DMS79 (cell line): ENCODE measurements at places on chromosomes 1 and 21.

DNA sequence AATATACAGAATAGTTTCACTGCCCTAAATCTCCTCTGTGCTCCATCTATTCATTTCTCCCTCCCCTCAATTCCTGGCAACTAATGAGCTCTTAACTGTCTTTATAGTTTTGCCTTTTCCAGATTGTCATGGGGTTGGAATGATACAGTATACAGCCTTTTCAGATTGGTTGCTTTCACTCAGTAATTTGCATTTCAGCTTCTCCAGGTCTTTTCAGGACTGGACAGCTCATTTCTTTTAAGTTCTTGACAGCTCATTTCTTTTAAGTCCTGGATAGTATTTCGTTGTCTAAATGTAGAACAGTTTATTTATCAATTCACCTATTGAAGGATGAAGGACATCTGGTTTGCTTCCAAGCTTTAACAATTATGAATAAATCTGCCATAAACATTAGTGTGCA, 22.6 kb downstream of the KRTAP21-3 start:
- DNase-seq, result no peak

- DNase-seq, result no peak
Measured at GRCh38 chr1:220341126-220341525, 68.9 kb upstream of the RAB3GAP2 start.

- peak; percentile 82 for DNase-seq
Measured at GRCh38 chr1:111882986-111883560, 106.4 kb downstream of the KCND3 start.

DNA sequence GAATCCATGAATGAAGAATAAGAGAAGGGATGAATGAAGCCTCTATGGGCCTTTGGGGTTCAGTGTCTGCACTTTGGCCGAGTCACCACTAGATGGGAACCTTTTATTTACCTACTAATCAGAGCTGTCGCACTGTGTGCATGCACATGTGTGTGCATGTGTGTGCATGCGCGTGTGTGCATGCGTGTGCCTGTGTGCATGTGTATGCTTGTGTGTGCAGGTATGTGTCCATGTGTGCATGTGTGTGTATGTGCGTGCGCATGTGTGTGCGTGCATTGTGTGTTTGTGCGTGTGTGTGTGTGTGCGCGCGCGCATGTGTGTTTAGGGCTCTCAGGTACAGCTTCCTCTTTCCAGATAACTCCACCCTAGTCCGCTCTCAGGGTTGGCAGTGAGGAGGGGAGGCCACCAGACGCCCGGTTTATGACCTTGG, 20.4 kb upstream of the UBXN10 start:
- DNase-seq, result no peak

GRCh38 chr1:217946511-217946910, 315.4 kb downstream of the SPATA17 start:
- no peak for DNase-seq

- DNase-seq, result no peak
Measured at GRCh38 chr1:28437924-28438699, 67.7 kb upstream of the RCC1 start.

- no peak for DNase-seq
Measured at GRCh38 chr1:165287781-165288180, 68.7 kb downstream of the LMX1A start.

DNA sequence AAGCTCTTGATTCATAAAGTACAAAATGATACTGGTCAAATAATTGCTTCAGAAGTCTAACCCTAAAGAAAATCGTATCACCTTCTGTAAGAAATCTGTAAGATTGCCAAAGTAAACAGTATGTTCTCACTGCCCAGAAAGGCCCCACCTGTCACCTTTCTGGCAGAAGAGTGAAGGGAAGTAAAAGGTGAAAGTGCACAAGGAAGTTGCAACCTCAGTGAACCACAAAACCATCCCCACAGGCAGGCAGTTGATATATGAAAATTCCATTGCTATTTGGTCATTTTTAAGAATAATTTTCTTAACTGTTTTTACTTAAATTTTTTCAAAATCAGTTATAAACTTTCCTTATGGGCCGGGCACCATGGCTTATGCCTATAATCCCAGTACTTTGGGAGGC, 48.5 kb upstream of the FBXO28 start:
- no peak for DNase-seq

DNA sequence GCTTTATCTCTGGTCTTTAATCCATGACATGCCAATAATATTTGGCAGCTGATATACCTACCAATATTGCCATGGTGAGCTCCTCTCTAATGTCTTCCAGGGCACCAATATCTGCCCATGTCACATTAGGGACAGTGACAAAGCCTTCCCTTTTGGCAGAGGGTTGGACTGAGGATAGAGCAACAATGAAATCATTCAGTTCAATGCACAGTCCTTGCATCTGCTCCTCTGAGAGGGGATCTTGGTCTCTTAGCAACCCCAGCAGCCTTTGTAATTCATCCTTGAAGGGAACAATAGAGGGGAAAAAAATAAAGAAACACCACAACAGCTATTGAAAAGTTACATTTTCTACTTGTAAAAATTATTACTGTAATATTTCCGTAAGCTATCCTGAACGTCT, 42.3 kb downstream of the NVL start:
- peak; percentile 37 for DNase-seq

- DNase-seq, result no peak
Measured at GRCh38 chr1:235050911-235051360, 77.7 kb downstream of the TOMM20 start.

GRCh38 chr21:40881767-40882166, 34.8 kb upstream of the DSCAM start:
- DNase-seq, result no peak

DNA sequence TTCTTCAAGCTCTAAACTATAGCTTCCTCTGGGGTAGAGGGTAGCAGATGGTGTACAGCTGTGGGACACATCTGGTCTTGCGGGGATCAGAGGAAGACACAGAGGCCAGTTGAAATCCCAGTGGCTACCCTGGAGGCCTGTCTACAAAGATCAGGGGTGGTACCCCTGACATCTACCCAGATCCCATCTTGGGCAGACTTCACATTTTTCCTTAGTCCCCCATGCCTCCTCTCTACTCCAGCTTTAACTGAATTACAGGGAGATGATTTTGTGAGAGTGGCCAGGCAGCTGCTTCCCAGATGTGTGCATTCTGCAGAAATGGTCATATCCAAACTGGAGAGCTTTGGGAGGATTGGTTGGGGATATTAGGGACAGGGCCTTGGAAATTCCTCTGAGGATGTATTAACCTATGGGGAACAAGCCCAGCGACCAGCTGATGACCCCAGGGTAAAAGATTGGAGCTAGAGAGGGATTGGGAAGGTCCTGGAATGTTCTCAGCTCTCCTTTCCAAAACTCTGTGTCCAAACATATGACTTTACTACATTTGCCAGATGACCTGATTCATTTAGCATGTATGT, 9.6 kb upstream of the CD34 start:
- no peak for DNase-seq

- DNase-seq, result no peak
Measured at GRCh38 chr1:207977876-207978275, 67.0 kb upstream of the CD34 start.

DNA sequence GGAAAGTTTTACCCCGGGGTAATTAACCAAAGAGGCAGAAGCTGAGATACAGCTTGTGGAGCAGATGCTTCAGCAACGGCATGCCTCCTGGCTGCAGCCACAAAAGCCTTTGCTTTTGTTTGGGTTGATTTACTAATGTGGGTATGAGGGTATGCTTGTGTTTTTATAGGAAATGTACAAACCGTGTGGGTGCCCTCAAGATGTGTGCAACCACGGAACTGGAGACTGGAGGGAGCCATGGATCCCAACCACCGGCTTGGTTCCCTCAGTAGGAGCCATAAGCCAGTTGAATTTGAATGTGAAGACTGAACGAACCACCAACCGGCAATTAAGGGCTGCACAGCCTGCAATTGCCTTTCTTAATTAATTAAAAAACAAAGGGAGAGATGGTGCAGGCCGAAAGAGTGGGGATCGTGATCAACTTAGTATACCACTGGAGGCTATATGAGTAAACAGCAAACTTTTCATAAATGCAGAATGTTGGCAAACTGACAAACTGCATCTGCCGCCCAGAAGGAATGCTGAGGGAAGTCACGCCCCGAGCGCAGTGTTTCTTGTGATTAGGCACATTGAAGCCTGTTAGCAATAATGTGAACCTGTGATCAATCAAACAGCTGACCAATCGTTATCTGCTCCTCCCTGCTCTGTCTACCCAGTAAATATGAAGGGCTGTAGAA, 104.1 kb downstream of the DISP1 start:
- DNase-seq, result no peak

- DNase-seq, result no peak
Measured at GRCh38 chr1:221200464-221200863, 321.2 kb downstream of the HLX start.

GRCh38 chr1:184463680-184464079, 76.9 kb downstream of the C1orf21 start:
- DNase-seq, result no peak

DNA sequence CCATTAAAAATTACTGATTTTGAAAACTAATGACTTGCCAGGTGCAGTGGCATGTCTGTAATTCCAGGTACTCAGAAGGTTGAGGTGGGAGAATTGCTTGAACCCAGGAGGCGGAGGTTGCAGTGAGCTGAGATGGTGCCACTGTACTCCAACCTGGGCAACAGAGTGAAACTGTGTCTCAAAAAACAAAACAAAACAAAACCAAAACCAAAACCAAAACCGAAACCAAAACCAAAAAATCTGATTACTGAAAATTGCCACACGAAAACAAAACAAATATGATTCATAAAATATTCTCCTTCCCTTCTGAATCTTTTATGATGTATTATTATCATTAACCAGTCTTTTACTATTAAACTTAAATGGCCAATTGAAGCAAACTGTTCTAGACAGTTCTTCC, 74.1 kb downstream of the SERINC2 start:
- no peak for DNase-seq

DNA sequence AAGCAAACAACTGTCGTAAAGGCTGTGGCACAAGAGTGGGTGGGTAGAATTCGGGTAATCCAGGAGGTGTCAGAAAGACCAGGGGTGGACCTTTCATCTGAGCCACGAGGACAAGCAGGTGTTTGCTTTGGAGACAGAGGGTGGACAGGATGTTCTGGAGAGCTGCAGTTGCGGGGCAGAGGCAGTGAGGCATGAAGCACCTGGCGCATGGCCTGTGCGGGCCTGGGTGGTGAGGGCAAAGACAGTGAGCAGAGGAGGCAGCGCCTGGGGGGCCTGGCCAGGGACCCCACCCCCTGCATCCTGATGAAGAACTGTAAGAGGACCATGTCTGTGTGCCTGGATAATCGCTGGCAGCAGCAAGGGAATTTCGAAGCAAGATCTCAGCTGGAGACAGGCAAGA, 24.9 kb downstream of the KIF26B start:
- DNase-seq, result no peak
